ENCODE measurements at places on chromosomes 13 and 19. TPM values are rescaled to one million over a fixed set of nuclear protein-coding genes. Genes with fewer than 3 reads are reported as not detected.

Gene CLDN10
- 0.25 TPM for total RNA-seq

Gene EFNA2
- 1.8 TPM for total RNA-seq

Gene PPP6R1
- 121 TPM for total RNA-seq

Gene SPACA4
- not detected for total RNA-seq

Gene PABPC3
- 0.12 TPM for total RNA-seq

Gene MIA
- total RNA-seq: not detected

Gene RNF17
- total RNA-seq: not detected

Gene SGCG
- not detected for total RNA-seq

Gene ZNF738
- total RNA-seq: 0.72 TPM

Gene ZNF575
- 2.7 TPM for total RNA-seq

Gene KLF1
- not detected for total RNA-seq

Gene CRX
- total RNA-seq: not detected

Gene CYP2S1
- total RNA-seq: 26.4 TPM

Gene CEBPA
- 7.5 TPM for total RNA-seq

Gene DZIP1
- total RNA-seq: 15.9 TPM

Gene LAMP1
- 74.4 TPM for total RNA-seq

Gene NALCN
- 5.0 TPM for total RNA-seq

Gene ADGRE3
- total RNA-seq: not detected

Gene PRKACA
- total RNA-seq: 38.6 TPM

Gene INSL3
- not detected for total RNA-seq

Gene KLK13
- not detected for total RNA-seq

Gene SERPINE3
- total RNA-seq: not detected

Gene CCDC124
- total RNA-seq: 98.0 TPM

Gene MYO1F
- 0.17 TPM for total RNA-seq

Gene SIGLEC12
- total RNA-seq: not detected

Gene SHC2
- 1.3 TPM for total RNA-seq

Gene C19orf33
- total RNA-seq: 732 TPM

Gene LHB
- total RNA-seq: not detected

Gene SWSAP1
- total RNA-seq: 2.3 TPM

Gene PLA2G4C
- total RNA-seq: 9.5 TPM

Gene KLK10
- 0.20 TPM for total RNA-seq
